ENCODE measurements at places on chromosomes 13 and 19.

DNA sequence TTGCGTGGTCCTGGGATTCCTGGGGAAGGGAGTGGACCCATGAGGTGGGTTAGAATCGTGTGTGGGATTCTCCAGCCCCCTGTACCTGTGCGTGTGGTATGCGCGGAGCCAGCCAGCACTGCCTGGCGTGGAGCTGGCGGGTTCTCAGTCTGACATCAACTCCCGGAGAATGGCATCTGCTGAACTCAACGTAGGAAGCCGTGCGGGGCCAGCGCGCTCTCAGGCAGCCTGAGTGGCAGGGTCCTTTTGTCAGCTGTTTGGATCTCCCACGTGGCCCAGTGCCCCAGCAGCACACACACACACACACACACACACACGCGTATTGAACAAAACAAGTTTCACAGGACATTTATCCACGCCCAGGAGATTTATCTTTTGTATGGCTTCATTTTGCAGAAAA is 28.1 kb downstream of the ATP4B start:
- DNase-seq: no peak

DNA sequence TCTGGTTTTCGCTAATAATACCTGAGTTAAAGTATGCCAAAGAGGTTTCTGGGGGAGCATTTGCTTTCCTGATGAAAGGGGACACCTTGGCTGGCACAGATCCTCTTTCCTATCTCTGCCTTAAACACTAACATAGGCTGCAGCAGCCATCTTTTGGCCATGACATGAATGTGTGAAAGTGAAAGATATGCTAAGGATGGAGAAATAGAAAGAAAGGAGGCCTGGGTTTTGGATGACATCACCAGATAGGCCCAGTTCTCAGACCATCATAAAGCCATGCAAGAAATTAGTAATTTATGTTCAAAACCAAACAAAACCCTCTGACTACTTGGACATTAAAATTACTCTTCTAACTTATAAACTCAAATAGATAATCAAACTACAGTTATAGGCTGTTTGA is 279.7 kb downstream of the COG6 start:
- DNase-seq: no peak

DNA sequence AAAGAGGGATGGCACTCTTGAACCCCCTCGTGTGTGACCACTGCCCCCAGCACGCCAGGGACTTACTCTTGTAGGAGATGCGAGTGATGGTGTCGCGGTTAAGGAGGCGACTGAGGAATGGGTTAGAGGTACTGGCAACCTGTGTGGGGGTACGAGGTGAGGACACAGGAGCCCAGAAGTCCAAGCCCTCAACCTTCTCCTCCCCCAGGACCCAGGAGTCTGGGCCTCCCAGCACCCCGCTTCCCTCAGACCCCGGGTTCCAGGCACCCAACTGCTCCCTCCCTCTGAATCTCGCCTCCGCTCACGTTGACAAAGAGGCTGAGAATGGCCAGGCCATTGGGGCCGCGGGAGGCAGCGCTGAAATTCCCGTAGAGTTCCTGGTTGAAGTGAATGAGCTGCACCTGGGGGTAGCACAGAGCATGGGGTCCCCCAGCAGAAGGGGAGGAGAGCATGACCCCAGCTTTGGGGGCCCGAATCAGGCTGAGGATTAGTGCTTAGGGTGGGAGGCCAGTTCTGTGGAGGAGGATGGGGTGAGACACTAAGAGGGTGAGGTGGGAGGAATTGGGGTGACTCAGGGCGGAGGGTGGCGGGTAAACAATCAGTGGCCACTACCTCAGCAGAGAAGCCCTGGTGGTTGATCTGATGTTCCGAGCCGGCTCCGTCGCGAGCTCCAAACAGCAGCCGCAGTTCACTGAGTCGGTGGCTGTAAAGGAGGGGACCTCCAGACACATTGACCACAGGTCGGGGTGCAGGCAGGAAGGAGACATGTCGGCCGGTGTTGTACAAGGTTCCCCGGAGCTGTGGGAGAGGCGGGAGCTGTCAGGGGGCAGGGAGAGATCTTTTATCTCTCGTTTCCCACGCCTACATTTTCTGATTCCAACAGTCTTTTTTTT is 2.5 kb upstream of the DBP start:
- DNase-seq: no peak

- no peak for DNase-seq
Measured at GRCh38 chr19:54352546-54352945, 12.2 kb downstream of the LAIR1 start.

GRCh38 chr13:89708013-89708412 is 1639.5 kb upstream of the MIR17HG start:
- DNase-seq: no peak

DNA sequence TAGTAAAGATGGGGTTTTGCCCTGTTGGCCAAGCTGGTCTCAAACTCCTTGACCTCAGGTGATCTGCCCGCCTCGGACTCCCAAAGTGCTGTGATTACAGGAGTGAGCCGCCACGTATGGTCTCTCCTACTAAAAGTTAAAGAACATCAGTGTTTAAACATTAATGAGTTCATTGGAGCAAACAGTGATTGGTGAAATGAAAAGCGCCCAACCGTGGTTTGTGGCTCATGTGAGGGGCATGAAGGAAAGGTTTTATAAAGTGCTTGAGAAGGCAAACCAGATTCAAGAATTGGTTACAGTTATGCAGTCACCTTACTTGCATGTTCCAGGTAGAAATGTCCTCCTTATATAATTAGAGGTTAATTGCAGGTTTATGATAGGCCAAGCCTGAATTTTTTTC is 109.5 kb downstream of the ZNF675 start:
- DNase-seq: no peak

GRCh38 chr13:98803111-98803561 is 50.7 kb upstream of the SLC15A1 start:
- no peak for DNase-seq

DNA sequence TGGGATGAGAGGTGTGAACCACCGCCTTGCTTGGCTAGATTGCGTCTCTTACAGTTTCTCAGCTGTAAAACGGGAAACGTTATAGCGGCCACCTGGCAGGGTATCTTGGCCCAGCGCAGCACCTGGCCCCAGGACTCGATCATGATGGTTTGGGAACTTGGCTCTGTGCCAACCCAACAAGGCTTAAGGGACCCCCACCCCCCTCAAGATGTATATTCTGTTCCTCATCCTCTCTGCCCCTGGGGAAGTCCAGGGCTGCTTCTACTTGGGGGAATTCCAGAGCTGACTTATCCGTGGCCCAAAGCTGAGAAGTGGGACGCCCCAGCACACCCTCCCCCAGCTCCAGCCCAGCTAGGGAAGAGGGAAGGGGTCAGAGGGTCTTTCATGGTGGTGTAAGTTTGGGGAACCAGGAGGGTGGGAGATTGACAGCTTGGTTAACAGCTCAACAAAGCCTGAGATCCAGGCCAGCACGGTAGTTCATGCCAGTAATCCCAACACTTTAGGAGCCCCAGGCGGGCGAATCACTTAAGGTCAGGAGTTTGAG is 695 bp downstream of the ICAM1 start:
- no peak for DNase-seq

DNA sequence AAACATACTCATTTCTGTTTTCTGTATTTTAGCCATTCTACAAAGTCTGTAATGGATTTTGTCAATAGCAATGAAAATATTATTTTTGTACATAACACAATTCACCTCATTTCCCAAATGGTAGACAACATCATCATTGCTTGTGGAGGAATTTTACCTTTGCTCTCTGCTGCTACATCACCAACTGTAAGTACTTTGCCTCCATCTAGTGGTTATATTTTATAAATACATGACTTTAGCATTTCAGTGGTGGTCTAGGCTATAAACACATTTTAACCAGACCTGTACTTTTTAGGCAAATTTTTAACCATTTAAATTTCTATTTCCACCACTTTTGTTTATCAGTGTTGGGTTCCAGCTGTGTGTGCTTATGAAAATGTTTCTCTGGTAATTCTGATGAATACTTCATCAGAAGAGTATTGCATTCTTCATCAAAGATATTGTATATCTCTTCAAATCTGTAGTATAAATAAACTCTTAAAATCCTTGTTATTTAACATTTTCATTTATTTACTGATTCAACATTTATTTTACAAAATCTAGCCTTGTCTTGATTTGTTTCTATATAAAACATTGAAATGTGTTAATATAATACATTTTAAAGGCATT is 222.4 kb downstream of the NBEA start:
- DNase-seq: no peak

DNA sequence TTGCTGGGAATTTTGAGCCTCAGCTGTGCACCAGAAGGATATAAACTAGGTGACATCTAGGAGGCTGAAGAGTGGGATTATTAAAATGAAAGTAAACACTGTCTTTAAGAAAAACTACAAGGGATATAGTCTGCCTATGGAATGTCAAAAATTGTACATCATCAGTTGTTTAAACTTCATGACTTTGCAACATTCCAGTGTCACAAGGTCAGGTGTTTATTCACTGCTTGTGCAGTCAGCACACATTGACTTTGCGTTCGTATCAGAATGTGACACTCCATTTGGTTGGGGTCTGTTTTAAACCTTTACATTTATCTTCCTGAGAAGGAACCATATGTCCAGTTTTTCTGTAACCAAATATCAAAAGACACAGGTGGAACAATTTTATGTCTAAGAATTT is 85.6 kb downstream of the KL start:
- no peak for DNase-seq

- no peak for DNase-seq
Measured at GRCh38 chr13:25943658-25944057, 108.2 kb downstream of the SHISA2 start.

DNA sequence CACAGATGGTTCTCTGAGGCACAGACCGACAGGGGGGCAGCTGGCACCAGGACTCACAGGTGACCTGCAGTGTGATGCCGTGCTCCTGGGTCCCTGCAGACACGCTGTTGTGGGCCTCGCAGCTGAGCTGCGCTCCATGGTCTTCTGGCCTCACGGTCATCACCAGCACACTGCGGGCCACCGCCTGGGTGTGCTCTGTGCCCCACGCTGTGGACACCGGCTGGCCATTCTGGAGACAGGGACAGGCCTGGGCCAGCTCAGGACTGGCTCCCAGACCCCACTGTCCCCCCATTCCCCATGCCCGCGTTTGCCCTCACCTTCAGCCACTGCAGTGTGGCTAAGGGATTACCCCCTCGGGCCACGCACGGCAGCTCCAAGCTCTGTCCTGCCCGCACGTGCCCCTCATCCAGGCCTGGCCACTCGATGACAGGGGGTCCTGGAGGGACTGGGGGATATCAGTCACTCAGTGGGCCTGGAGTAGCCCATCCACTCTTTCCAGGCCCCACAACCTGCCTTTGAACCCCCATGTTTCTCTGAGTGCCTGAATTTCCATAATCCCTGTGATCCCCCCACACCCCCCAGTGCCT is 3.3 kb downstream of the NPHS1 start:
- no peak for DNase-seq

DNA sequence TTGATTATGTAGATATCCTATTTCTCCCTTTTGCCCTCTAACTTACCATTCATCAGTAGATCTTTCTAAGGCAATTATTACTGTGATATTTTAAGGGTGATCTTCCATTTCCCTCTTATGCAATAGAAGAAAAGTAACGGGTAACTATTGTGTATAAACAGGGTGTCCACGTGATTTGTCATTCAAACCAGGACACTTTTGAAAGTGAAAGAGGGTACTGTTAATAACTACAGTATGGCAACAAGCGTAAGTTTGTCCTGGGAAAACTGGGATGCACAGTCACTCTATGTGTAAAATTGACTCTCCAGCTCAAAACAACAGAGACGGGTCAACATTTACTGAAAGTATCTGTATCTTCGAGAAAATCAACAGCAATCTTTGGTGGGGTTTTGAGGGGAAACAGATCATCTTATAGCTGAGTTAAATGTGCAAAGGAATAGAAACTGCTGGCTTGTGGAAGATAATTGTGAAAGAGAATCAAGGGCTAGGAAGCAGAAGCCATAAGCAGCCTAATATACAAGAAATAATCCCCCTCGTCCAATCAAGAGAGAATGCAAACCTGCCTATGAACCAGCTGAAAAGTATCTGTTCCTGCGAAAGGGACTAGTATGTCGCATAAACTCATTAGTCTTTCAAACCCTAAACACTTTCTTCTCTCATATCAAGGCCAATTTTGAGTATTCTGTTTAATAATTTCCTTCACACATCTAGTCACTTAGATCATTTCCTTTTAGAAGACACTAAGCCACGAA is 126.7 kb downstream of the FOXO1 start:
- no peak for DNase-seq

- DNase-seq: no peak
Measured at GRCh38 chr19:14395262-14395661, 14.0 kb downstream of the ADGRE5 start.

DNA sequence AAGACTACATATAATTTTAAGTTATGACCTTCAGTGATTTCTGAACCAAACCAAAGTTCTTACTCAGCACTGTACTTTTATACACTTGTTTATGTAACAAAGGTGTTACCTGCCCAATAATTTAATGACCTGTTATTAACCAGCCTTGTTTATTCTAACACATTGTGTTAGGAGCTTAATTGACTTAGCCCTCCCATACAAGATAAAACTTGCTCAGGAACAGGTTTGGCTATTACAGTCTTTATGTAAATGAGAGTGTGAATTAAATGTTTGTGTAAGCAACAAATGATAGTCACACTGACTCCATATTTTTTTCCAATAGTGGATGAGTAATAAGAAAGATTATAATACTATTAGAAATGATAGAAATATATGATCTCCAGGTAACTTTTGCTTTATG is 51.8 kb upstream of the MYCBP2 start:
- DNase-seq: no peak

DNA sequence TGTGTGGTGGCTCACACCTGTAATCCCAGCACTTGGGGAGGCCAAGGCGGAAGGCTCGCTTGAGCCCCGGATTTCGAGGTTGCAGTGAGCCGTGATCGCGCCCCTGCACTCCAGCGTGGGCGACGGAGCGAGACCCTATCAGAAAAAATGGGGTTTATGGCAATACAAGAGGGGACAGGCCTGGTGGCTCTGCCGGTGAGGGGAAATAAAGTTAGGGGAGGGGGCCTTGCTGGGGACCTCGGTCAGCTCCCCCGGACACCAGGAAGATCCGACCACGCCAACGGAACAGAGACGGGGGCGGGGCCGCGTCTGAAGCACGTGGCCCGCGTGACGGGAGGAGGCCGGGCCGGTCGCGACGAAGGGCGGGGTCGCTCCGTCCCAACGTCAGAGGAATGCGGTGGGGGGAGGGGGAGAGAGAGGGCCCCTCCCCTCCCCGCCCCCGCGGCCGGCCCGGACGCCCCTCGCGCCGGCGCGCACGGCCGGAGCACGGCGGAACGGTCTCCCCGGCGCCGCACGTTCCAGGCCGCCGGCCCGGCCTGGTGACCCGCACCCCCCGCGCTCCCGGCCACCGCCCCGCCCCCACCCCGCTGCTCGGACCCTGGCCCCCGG is 1.9 kb upstream of the HNRNPL start:
- peak; percentile 95 for DNase-seq

GRCh38 chr13:42027286-42027685 is 21.2 kb upstream of the DGKH start:
- no peak for DNase-seq

GRCh38 chr13:43758834-43759233 is 27.9 kb downstream of the ENOX1 start:
- no peak for DNase-seq

GRCh38 chr13:60645676-60646075 is 248.7 kb downstream of the TDRD3 start:
- DNase-seq: no peak

- no peak for DNase-seq
Measured at GRCh38 chr13:92573467-92574057, 653.0 kb upstream of the GPC6 start.

GRCh38 chr19:44875666-44876451 is 15.2 kb upstream of the TOMM40 start:
- DNase-seq: no peak

GRCh38 chr13:107531816-107532215 is 683.5 kb downstream of the LIG4 start:
- no peak for DNase-seq

GRCh38 chr13:50474088-50474662 is 369.3 kb downstream of the DLEU7 start:
- no peak for DNase-seq

- DNase-seq: no peak
Measured at GRCh38 chr19:38216785-38217641, 7.0 kb downstream of the DPF1 start.
